ENCODE measurements at places on chromosomes 2 and 18.

DNA sequence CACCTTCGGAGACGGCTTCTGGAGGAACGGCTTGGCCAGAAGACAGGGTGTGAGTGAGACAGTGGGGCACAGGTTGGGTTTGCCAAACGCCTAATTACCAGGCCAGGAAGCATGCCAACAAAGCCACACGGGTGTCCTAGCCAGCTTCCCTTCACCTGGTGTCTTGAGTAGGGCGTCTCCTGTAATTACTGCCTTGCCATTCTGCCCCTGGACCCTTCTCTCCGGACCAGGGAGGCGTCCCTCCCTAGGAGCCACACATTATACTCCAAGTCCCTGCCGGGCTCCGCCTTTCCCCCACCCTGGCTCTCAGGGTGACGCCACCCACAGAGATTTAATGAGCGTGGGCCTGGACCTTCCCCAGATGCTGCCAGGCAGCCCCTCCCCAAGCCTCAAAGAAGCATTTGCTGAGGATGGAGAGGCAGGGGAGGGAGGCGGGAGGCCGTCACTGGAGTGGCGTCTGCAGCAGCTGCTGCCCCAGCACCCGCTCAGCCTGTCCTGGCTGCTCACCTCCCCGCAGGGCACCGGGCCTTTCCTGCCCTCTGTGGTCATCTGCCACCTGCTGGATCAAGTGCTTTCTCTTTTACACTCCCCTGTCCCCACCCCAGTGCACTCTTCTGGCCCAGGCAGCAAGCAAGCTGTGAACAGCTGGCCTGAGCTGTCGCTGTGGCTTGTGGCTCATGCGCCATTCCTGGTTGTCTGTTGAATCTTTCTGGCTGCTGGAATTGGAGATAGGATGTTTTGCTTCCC, 20.7 kb downstream of the FOSL2 start:
- DNase-seq, result no peak

DNA sequence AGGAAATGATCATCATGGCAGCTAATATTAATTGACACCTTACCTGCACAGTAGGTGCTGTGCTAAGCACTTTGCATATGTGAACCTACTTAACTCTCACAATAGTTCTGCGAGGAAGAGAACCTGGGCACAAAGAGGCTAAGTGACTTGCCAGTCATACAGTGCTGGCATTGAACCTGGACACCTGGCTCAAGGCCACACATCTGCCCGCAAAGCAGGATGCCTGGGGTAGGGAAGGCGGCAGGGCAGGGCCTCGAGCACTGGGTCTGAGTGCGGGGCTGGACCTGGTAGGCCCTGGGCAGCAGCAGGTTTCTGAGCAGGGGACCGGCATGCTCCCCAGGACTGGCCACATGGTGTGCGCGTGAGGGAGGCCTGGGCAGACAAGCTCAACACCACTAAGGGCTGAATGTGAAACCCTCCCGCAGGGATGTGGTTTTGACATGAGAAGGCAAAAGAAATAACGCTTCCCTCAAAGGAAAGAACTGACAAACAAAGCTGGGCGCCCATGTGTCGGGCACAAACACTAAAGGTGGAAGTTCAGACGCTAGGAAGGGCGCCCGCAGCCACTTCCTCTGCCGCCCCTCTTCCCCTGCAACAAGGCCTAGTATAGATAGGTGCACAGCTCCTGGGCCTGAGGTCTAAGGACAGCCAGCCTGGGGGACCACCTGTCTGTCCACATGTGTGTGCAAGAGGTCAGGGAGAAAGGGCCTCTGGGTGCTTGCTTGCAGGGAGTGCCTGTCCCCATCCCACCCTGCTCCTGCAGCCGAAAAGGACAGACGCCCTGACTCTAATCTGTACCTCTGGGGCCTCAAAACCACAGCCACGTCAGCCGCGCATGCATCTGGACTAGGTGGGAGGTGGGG, 92.5 kb downstream of the ZFP36L2 start:
- peak; percentile 67 for DNase-seq

- no peak for DNase-seq
Observed at GRCh38 chr2:37005118-37005868, 39.0 kb upstream of the STRN start.

- no peak for DNase-seq
Observed at GRCh38 chr18:38243291-38243690, 677.7 kb upstream of the CELF4 start.

GRCh38 chr2:236499691-236500578, 69.7 kb upstream of the ACKR3 start:
- DNase-seq, result no peak

GRCh38 chr2:31227110-31227509, 6.8 kb upstream of the EHD3 start:
- DNase-seq, result no peak

- no peak for DNase-seq
Observed at GRCh38 chr18:54218299-54218698, 6.2 kb downstream of the MBD2 start.

DNA sequence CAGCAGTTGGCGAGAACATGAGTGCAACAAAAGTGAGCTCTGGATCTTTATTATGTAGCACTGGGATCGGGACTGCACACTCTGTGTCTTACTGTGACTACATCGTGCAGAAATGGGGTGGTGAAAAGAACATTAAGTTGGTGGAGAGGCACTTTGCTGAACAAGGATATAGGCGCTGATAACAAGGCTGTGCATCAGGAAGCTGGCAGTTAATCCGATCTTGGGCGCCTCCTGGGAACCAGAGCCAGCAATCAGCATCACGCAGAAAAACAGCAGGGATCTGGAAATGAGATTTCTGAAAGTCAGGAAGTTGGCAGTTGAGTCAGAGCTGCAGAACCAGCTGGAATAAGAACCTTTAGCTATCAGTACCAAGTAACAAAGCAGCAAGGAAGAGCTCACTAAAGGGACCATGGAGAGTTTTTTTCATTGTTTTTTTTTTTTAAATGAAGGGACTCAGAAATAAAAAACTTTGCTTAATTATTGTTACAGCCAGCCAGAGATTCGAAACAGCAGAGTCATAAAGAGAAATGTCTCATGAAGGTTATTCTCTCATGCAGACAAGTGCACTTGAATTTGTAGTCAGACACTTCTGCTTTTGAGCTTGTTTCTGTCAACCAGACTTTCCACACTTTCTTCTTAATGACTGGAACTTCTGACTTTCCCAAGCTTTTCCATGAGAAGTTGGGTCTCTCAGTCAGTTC, 22.8 kb upstream of the MYO3B start:
- no peak for DNase-seq

DNA sequence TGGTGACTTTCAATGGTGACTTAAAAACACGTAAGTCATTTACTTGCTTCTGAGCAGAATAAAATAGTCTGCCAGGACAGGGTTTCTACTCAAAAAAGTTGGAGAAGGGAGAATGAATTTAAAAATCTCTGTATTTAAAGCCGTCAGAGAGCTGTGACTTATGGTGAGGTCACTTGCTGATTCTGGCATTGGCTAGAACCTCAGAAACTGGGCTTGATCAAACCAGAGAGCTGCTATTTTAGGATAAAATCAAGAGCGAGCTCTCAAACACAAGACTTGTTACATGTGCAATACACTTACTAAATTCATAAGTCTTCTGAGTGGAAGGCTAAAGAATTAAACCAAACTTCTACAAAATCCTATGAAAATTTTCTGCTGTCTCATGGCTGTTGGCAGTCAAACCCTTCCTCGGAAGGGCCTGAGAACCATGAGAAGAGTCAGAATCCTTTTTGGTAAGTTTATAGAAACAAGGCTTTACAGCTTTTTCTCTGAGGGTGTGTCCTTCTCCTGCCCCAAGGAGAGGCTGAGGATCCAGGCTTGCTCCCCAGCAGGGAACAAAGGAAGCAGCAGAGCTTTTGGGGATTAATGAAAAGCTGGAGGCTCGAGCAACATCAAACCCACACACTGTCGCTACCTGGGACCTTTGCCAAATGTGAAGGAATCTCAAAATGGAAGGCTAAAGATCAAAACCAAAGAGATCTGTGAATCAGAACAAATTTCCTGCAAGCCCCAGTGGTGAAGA, 816.4 kb downstream of the SOCS6 start:
- no peak for DNase-seq

DNA sequence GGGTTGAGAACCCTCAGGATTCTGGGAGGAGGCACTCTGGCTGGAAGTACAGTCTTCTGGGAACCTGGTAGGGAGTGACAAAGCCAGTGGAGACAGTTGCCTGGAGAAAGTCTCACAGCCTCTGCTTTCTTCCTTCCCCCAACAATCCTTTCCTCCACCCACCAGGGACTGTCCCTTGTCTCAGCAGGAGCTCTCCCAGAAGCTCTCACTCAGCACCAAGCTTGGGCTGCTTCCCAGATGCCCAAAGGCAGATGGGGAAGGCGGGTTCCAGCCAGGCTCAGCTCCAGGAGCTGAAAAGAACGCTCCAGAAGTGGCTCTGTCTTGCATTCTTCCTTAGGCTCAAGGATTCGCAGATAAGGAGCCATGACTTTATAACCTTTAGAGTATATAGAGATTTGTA, 7.6 kb upstream of the NAGK start:
- DNase-seq, result peak; percentile 2

GRCh38 chr2:198347946-198348345, 543.6 kb downstream of the PLCL1 start:
- no peak for DNase-seq

DNA sequence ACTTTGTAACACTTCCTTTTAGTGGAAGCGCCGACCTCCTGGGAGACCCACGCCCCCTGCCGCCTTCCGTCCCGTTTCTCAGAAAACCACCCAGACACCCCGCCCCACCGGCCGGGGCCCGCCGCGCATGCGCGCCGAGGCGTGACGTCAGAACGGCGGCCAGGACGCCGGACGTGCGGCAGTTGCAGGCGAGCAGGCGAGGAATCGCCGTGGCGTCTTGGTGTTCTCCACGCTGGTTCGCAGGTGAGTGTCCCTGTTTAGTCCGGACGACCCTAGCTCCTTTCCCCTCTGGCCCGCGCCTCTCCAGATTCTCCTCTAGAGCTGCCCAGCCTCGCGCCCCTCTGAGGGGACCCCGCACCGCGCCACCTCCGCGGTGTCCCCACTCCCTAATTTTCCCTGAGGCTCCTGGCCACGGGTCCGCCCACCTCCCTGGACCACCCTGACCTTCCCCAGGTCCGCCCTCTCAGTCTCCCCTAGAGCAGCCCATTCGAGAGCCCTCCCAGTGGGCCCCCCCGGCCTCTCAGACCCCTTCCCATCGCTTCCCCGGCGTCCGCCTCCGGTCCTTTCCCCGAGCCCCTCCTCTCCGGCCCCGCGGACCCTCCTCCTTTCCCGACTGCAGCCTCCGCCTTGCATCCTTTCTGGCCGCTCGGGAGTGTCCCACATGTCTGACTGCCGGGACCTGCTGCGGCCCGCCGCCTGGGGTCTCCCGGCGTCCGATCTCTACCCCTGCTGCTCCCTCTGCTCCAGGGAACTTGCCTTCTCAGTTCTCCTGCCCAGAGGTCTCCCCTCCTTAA, at the start of gene PLEKHB2:
TSS of gene PLEKHB2 (plus strand) at position 181 of the 794 bp plus-strand sequence. CDS start 15,606 bp downstream, outside the sequence.
- DNase-seq, result peak; percentile 93

- DNase-seq, result no peak
Observed at GRCh38 chr2:39638581-39638980, 27.1 kb upstream of the TMEM178A start.

DNA sequence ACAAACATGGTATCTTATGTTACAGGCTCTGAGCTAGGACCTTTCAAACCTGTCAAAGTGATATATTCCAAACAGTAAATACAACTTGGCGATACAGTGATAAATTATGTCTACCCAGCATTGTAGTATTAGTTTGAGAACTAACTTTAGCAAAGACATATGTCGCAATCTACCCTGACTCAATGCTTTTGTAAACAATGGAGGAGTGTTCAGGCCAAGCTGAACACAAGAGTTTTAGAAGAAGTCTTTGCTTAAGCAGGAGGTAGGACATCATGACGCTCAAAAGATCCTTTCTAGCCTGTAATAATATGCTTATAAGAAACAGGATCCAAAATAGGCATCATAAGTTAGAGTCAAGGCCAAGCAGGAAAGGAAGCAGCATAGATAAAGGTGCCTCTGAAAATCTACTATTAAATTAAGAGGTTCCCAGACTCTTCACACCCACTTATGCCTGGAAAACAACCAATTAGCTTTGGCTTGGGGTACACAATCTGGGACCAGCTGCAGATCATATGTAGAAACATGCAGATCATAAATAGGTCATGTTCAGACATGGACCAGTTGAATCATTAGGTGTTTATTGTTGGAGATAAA, 132.5 kb downstream of the CSRNP3 start:
- DNase-seq, result no peak

- no peak for DNase-seq
Observed at GRCh38 chr2:172231508-172231907, 128.8 kb upstream of the DLX2 start.

DNA sequence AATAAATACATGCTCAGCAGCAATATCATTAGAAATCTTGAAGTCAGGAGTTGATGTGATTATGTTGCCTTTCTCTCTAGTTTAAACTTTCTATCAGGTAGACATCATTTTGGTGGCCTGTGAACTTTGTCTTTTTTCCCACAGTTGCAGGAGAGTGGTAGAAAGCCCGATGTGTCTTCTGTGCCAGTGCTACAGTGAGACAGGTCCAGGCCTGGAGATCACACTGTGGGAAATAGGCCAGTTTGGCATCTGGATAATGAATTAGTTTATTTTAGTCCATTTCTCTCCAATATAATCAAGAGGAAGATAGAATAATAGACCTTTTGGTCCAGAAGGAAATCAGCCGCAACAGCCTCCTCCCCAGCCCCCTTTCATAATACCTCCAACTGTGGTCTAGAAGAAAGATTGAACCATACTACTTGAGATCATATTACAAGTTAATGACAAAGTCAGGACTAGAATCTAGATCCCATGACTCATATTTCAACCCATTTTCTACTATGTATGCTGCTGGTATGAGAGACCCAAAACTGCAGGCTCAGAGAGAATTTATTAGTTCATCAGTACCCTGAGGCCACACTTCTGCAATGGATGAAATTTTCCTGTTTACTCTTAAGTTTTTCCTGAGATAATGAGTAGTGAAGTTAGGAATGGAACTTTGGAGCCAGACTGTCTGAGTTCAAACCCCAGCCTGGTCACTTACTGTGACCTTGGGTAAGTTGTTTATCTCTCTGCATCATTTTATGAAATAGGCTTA, 20.6 kb downstream of the KCMF1 start:
- no peak for DNase-seq

DNA sequence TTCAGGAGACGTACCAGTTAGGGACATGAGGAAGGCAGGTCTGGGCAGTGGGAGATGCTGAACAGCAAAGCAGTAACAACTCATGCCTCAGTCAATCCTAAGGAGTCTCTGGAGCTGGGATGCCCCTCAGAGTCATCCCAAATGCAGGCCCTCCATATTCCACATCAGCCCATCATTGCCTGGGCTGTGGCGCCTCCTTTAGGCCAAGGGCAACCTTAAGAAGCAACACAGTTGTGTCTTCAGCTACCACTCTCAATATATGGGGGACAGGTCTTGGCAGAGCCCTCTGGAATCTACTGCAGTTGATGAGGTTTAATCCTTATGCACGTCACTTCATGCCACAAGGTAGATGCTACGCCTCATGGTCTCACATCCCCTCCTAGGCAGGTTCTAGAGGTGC, 682.0 kb upstream of the RAB6C start:
- DNase-seq, result no peak
